Renal cortical epithelial cell (primary cell): ENCODE measurements at places on chromosomes 4 and X.

DNA sequence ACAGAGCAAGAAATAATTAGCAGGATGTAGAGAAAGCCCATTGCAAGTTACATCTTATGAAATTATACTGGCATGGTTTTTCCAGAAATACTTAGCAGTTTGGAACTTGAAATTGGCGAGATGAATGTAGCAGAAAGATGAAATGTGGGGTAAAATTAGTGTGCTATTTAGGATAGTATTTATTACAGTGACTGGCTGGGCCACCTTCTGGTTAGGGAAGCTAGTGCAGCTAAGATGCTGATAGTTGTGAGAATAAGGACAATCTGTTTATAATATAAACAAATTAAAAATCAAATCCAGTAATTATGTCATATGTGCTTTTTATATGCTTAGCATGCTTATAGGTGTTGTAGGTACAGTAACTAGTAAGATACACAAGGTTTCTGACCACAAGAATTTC lies 74.8 kb downstream of the IL15 start:
- DNase-seq: peak; percentile 33

DNA sequence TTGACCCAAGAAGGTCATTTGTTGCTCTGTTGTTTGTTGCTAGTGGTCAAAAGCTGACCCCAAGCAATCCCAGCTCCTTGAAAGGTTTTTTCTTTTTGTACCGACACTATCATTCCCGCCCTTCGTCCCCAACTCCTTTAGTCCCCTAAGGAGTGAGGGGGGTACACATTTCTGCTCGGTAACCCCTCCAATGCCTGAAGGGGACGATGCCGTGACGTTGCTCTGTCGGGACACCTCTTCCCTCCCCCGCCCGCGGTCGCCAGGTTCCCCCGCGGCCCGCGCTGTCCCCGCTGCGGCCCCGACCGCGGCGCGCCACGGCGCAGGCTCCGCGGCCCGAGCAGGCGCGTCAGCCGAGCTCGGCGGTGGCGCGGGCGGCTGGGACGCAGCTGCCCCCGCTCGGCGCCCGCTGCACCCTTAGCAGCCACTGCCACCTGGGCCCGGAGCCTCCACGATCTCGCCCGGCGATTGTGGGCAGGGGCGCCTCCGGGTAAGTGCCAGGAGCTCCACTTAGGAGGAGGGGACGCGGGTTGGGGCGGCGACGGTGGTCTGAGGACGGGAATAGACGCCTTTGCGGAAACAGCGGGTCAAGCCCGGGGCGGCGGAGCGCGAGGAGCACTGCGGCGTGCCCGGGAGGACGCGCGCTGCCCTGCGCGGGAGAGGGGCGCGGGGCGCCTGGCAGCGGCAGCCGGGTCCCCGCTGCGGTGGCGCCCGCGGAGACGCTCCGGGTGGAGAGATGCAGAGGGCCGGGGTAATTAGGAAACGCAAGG lies at the start of gene GLRB:
Gene GLRB (plus strand): TSS at position 340 of the 767 bp plus-strand sequence. CDS start 1,875 bp downstream, outside the sequence.
- no peak for DNase-seq

DNA sequence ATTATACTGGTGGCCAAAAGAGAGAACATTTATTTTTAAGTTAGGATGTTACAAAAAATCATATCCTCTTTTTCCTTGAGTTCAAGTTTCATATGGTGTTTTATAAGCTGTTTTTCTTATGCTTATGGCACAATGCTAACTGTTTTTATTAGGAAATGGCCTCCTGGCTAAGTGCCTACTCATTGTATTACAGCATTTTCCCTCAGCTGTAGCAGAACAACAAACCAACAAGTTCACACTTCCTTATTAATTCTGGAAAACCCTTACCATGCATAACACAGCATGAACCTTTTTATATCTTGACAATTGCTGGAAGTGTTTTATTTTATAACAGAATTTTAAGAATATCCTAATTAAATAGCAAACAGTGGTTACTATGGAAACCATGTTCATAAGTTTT lies 165.8 kb downstream of the GASK1B start:
- DNase-seq: peak; percentile 62

- peak; percentile 100 for DNase-seq
Measured at GRCh38 chrX:82813671-82814078, 694.4 kb upstream of the POU3F4 start.

DNA sequence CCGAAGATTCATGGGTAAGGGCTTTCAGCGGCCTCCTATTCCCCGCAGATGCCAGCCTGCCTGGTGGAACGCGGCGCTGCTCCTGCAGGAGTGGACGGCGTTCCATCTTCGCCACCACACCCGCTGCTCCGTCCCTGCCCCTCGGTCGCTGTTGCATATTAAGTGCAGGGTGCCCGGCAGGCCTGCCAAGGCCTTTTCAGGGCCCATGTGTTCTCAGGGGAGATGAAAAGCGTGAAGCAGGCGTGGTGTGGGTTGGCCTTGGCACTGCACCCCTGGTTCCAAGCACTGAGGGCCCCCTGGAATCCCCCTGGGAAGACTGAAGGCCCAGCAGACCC lies 52.0 kb downstream of the SORCS2 start:
- DNase-seq: no peak

DNA sequence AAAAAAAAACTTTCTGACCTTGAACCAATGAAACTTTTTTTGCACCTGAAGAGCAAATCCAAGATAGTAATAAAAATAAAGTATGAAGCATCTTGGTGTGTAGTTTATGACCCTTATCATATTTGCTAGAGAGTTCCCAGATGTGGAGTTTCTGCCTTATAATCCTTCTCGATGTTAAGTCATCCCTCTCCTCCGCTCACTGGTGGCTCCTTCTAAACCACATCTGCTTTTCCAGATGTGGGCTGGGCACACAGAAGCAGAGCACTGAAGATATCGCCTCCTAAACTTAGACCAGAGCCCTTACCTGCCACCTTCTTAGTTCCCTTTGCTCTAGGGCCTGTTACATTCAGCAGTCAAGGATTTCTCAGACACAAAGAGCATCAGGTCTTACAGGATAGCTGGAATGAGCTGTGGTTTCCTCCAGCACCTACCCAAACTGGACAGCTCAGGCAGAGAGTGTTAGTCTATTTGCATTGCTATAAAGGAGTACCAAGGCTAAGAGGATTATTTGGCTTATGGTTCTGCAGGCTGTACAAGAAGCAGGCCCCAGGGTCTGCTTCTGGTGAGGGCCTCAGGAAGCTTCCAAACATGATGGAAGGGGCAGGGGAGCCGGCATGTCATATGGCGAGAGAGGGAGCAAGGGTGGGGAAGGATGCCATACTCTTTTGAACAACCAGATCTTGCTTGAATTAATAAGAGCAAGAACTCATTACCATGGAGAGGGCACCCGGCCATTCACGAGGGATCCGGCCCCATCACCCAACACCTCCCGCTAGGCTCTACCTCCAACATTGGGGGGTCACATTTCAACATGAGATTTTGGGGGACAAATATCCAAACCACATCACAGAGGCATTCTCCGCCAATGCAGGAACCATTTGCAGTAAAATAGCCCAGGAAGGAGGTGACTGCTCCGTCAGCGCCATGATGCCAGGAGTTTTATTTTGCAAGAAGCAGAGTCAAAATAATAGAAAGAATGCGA lies 75.6 kb upstream of the HELT start:
- DNase-seq: no peak

- peak; percentile 69 for DNase-seq
Measured at GRCh38 chr4:158801066-158801465, 32.2 kb downstream of the FNIP2 start.

DNA sequence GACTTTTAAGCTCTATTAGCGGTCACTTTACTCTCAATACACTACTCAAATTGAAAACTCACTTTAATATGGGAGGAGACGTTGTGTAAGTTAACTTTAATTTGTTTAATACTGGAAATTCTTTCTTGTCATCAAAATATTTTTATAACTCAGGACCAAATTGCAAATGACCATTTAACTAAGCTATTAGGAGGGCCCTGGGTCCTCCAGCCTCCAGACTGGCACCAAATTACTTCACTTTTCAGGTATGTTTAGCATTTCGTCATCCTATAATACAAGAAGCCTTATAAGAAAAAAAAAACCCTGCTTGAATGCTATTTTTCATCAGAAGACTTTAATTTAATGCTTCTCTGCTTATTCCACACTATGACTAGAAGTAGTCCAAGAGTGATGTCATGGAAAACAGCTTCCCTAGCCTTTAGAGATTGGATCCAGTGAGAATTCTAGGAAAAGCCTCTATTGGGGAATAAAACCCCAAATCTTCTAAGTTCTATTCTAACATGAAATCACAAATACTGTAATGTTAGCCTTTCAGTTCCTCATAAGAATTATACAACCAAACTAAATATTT lies 6.6 kb downstream of the KLHL15 start:
- no peak for DNase-seq

DNA sequence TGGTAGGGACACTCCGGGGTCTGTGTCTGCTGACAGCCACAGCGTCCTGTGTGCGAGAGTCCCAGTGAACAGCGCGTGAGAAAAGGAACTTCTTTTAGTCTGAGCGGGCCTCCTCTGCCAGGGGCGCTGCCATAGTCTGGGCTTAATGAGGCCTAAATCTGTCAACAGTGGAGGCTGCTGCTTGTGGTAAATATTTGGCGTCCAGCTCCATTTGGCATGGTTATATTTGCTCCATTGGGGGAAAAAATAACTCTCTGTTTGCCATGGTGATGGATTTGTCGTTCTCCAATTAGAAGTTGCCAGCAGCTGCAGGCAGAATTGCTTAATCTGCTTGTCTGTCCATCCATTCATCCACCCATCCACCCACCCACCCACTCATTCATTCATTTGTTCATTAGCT lies 71.4 kb upstream of the PSAPL1 start:
- no peak for DNase-seq

GRCh38 chr4:104420766-104421165 lies 73.9 kb downstream of the CXXC4 start:
- DNase-seq: no peak

- peak; percentile 45 for DNase-seq
Measured at GRCh38 chr4:147865926-147866325, 134.0 kb downstream of the ARHGAP10 start.
